ENCODE measurements at places on chromosomes 5 and 9.
A peak's percentile ranks its signal among the peaks of the same experiment; 100 is the strongest.

GRCh38 chr9:107784235-107784958, 294.8 kb upstream of the KLF4 start:
- no peak for DNase-seq

DNA sequence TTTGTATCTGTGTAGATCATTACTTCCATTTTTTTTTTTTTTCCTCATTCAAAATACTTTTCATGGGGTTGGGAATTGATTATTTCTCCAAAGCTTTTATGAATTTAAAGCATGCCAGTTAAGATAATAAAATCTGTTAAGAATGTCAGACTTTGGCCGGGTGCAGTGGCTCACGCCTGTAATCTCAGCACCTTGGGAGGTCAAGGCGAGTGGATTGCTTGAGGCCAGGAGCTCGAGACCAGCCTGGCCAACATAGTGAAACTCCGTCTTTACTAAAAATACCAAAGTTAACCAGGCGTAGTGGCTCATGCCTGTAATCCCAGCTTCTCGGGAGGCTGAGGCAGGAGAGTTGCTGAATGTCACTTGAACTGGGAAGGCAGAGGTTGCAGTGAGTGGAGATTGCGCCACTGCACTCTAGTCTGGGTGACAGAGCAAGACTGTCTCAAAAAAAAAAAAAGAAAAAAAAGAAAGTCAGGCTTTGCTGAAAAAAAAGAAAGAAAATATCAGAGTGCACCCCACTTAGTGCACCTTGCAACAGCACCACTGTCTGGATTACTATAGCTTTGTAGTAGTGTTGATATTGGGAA, 18.5 kb downstream of the TBC1D2 start:
- no peak for DNase-seq

GRCh38 chr9:121038804-121039203, 11.3 kb downstream of the C5 start:
- no peak for DNase-seq

DNA sequence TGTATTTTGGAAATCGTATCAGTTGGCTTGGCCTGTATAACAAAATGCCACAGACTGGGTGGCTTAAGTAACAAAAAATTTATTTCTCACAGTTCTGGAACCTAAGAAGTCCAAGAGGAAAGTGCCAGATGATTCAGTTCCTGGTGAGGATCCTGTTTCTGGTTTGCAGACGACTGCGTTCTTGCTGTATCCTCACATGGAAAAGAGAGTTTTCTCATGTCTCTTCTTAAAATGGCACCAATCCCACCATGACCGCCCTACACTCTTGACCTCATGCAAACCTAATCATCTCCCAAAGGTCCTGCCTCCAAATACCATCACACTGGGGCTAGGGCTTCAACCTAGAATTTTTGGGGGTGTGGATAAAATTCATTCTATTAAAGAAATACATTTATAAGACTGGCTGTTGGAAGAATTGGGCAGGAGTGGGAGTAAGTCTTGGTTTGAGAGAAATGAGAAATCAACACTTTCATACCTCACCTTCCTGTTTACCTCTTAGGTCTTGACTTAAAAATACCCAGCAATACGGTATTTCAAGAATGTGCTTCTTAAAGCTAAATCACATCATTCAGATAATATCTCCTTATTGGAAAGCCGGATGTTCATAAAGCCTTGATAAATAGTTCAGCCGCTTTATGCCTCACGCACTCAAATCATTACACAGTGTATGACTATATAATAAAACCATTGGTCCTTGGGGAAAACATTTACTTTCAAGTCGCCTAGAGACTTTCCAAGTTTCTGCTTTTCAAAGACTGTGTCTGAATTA, 28.7 kb downstream of the PTTG1 start:
- DNase-seq, result no peak

GRCh38 chr9:14433351-14434157, 119.6 kb upstream of the NFIB start:
- DNase-seq, result peak; percentile 78

DNA sequence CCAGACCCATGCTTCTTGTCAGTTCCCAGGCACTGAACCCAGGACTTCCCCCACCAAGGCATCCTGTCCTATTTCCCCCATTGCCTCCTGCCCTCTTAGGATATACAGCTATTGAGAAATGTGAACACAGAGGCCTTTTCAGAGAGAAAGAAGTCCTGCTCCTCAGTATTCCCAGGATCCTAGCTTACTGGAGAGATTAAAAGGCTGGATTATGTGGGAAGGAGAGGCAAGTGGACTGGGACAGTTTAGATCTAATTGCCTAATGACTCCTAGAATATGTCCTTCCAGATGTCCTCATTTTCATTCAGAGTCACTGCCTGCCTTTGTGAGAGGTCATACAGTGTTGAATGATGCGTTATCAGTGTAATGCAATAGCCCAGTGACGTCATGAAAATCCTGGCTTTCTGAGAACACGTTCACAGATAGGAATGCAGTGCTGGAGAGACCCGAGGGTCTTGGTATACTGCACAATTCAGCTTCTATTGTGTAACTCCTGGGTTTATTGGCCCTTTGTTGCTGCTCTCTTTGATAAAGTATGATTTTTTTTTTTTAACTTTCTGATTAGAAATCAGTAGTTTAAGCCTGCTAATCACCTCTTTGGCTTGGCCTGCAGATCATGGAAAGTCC, 26.2 kb downstream of the WWC1 start:
- DNase-seq, result no peak

DNA sequence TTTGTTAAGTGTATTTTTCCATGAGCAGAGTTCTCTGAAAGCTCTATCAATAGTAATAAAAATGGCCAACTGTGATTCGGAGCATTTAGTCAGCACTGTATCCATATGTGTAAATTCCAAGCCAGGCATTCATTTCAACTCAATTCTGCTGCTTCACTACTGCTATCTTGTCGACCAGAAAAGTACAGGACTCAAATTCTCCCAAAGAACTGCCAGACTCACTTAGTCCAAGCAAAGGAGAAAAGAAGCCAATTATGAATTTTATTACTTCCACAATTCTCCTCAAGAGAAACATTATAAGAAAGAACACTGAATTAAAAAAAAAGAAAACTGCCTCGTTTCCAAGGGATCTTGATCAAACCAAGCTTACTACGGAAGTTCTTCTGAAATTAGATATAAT, 906.3 kb upstream of the DMAC1 start:
- no peak for DNase-seq
